CD4-positive, alpha-beta memory T cell (primary cell): ENCODE measurements at places on chromosomes 2 and 18. TPM values are rescaled to one million over a fixed set of nuclear protein-coding genes. Genes with fewer than 3 reads are reported as not detected.

SKA1 gene
- 0.47 TPM for total RNA-seq

SERPINB7 gene
- not detected for total RNA-seq

- H3K4me3 ChIP-seq, result no peak overlapping the region
- H3K27me3 ChIP-seq, result no peaks in the 10 kb centered on the region
- H3K36me3 ChIP-seq, result peaks cover 39% of the 10 kb centered on the region
- no peaks in the 10 kb centered on the region for H3K4me1 ChIP-seq
These were observed 19.9 kb downstream of the CD8A start for GRCh38 chr2:86770816-86771301.

GRCh38 chr2:2188941-2189340 lies 142.1 kb downstream of the MYT1L start:
- no peaks in the 10 kb centered on the region for H3K27me3 ChIP-seq
- no peaks in the 10 kb centered on the region for H3K36me3 ChIP-seq
- H3K27ac ChIP-seq, result no peak overlapping the region
- no peak overlapping the region for H3K4me3 ChIP-seq
- DNase-seq, result no peak

DNA sequence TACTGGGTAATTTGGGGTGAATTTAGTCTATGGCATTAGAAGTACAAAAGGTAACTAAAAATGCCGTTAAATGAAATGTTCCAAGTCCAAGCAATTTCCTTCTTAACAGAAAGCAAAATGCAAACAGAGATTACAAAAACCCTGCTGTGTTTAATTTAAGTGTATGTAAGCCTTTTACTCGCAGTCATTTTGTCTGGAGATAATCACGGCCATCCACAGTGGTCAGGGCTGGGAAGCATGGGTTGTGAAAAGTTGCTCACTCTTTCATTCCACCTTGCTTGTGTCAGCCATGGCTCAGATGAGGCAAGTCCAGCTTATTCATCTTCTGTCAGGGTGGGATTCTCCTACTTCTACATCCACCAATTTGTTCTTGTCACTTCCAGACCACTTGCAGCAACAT lies 983.6 kb upstream of the ZEB2 start:
- H3K27ac ChIP-seq, result no peak overlapping the region
- H3K4me3 ChIP-seq, result no peak overlapping the region
- H3K36me3 ChIP-seq, result no peaks in the 10 kb centered on the region
- H3K4me1 ChIP-seq, result no peaks in the 10 kb centered on the region
- no peaks in the 10 kb centered on the region for H3K27me3 ChIP-seq

DNA sequence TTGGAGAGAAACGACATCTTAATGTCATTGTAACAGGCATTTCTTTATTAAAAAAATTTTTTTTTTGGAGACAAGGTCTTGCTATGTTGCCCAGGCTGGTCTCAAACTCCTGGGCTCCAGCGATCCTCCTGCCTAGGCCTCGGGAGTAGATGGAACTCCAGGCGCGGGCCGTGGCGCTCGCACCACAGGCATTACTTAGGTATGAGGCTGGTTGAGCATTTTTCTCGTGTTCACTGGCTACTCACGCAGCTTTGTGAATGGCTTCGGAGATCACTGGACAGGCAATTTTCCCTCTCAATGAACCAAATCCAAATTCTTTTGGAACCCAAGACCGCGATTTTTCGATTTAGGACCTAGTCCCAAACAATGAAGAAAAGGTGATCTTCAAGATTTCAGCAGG lies 795 bp upstream of the TCF7L1 start:
- H3K27me3 ChIP-seq, result peaks cover 16% of the 10 kb centered on the region
- DNase-seq, result no peak
- no peak overlapping the region for H3K27ac ChIP-seq
- H3K36me3 ChIP-seq, result no peaks in the 10 kb centered on the region

- peaks cover 3% of the 10 kb centered on the region for H3K27me3 ChIP-seq
- no peaks in the 10 kb centered on the region for H3K36me3 ChIP-seq
- no peaks in the 10 kb centered on the region for H3K4me1 ChIP-seq
These were observed 8.4 kb downstream of the GRP start for GRCh38 chr18:59228351-59228750.
